Non-pigmented ciliary epithelial cell (primary cell): ENCODE measurements at places on chromosomes 7 and 10.

DNA sequence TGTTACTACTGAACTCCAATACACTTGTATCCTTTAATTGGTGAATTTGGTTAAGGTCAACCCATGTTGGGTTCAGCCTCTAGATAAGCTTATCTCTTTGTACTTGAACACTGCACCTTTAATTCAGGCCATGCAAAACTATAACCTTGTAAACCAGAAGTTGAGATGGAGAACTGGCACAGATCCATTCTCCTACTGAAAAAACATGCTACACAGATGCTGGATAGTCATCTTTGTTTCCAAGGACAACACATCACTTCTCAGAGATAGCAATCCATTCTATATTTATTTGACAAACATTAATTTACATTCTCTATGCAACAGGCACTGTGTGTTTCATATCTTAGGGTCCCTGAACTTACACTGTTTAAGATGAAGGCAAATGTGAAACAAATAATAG lies 2.9 kb upstream of the CDK14 start:
- DNase-seq: no peak

DNA sequence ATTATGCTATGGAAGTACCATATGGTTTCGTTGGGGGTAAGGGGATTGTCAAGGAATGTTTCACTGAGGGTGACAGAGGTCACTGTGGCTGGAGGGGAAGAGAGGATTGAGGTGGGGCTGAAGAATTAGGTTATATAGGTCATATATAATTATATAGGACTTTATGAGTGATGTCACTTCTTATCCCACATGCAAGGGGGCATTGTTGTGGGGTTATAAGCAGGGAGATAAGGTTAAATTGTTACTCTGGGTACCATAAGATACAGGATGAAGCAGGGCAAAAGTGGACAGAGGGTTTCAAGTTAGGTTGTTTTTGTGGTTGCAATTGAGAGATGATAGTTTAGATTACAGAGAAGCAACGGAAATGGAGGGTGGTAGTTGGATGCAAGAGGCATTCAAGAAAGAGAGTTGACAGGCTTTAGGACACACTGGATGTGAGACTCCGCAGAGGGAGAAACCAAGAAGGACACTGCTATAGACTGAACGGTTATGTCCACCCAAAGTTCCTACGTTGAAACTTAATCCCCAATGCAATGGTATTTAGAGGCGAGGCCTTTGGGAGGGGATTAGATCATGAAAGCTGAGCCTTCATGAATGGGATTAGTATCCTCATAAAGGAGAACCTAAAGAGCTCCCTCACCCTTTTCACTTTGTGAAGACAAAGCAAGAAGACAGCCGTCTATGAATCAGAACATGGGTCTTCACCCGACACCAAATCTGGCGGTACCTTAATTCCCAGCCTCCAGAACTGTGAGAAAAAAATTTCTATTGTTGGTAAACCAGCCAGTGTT lies 7.0 kb upstream of the PRR15 start:
- no peak for DNase-seq

DNA sequence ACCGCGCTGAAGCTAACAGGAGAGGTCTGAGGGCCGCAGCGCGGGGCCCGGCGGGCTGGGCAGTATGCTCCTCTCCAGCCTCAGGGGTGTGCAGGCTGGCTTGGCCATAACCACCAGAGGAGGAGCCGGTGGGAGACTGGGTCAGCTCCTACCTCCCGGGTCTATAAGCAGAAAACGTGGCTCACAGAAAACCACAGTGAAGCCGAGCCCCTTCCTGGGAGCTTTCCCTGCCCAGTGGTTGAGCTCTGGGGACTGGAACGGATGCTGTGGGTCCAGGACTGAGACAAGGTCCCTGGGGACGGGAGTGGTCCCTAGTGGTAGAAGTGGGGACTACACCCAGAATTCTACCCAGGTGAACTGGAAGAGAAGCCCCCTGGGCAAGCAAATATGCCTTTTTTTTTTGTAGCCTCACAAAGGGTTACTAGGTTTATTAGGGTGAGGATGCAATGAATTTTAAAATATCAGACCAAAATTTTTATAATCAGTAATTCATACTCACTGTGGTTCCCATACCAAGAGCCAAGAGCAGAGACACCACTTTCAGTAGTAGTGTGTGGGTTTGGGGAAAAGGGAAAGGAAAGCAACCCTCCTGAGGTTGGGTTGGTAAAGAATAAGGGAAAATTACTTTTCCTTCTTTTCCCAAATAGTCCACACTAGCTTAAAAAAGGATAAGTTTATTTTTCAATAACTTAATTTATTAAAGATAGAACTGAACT lies 67.9 kb upstream of the PRKCQ start:
- no peak for DNase-seq

GRCh38 chr10:79404231-79404609 lies 41.2 kb downstream of the ZCCHC24 start:
- peak; percentile 37 for DNase-seq

DNA sequence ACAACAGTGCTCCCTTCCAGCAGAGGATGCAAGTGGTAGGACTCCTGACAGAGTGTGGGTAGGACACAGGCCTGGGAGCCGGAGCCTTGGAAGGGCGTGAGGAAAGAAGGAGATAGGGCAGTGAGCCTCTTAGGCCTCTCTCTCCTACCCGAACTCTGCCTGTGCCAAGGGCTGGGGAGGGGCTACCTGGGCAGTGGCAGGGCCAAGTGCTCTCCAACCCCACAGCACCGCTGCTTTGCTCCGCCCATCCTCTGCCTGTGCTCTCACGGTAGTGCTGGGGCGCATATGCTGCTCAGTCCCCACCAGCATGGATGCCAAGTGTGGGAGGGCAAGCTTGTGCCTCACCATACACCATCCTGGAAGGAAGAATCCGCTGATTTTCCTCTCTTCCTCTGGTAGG lies 7.5 kb downstream of the FAM131B start:
- no peak for DNase-seq

- no peak for DNase-seq
Measured at GRCh38 chr10:44862924-44863323, 48.2 kb upstream of the TMEM72 start.

- DNase-seq: peak; percentile 93
Measured at GRCh38 chr10:17673471-17674061, 29.6 kb downstream of the STAM start.

GRCh38 chr7:79217976-79218626 lies 235.4 kb downstream of the MAGI2 start:
- DNase-seq: no peak

DNA sequence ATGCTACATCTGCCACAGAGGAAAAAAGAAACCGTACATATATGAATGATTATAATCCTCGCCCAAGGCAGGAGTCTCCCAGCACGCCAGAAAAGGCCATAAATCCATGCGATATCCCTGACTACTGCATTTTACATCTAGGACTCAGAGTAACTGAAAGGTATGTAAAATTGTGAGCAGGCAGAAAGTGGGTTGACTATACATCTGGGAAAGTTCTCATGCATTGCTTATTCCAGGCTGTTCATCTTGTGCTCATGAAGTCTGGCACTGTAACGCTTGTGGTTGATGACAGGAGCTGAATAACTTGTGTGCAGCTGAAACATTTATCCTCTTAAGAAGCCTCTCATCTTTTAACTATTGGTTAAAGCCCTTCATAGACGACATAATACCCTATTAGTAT lies 193.4 kb upstream of the STEAP4 start:
- no peak for DNase-seq

- peak; percentile 35 for DNase-seq
Measured at GRCh38 chr10:61110188-61110844, 166.3 kb upstream of the RHOBTB1 start.
